ENCODE measurements at places on chromosomes 12 and 14.
A peak's percentile ranks its signal among the peaks of the same experiment; 100 is the strongest.

GRCh38 chr12:112238441-112238840 is 113.1 kb downstream of the TRAFD1 start:
- no peak for DNase-seq

- DNase-seq, result no peak
Observed at GRCh38 chr12:110533607-110534006, 31.5 kb downstream of the RAD9B start.

GRCh38 chr14:22494486-22495135 is 94.4 kb downstream of the DAD1 start:
- no peak for DNase-seq

GRCh38 chr12:92547420-92547819 is 155.4 kb upstream of the PLEKHG7 start:
- DNase-seq, result no peak

GRCh38 chr12:122951406-122951805 is 14.9 kb downstream of the ABCB9 start:
- DNase-seq, result peak; percentile 74

GRCh38 chr14:105474483-105475268 is at the start of gene CRIP2:
TSS of gene CRIP2 (plus strand) at chr14:105474821. CDS start at chr14:105474863, 42 bp downstream.
- peak; percentile 35 for DNase-seq

GRCh38 chr14:62138593-62138992 is 376.4 kb downstream of the SNAPC1 start:
- no peak for DNase-seq

DNA sequence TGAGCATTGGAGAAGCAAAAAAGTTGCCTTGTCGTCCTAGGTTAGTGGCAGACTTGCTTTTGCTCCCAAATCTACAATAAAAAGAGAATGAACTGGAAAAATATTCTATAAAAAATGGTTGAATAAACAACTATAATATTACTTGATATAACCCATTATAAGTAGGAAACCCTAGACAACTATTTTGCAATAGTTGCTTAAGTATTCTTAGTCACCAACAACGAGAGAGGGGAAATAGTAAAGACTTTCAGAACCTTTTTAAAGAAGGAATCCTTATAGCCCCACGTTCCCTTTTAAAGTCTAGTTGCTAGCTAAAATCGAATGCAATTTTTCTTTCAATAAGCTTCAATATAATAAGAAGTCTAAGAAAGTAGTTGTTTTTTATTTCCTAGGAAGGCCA is 17.5 kb downstream of the AQP6 start:
- DNase-seq, result peak; percentile 37

DNA sequence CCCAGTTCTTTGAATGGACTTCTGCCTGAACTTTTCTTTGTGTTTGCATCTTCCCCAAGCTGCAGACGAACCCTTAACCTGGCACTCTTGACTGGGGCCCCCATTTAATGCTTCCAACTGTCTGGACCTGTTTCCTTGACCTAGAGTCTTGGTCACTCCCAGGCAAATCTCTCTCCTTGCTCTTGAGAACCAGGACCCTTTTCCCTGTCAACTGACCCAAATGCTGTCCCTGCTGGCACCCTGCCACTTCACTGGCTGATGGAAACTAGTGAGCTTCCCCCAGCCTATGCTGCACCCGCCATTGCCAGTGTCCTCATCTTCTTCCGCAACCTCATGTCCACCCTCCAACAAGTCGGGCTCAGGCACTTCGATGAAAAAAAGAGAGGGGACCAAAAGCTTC is 79.5 kb downstream of the PRIMA1 start:
- DNase-seq, result no peak

DNA sequence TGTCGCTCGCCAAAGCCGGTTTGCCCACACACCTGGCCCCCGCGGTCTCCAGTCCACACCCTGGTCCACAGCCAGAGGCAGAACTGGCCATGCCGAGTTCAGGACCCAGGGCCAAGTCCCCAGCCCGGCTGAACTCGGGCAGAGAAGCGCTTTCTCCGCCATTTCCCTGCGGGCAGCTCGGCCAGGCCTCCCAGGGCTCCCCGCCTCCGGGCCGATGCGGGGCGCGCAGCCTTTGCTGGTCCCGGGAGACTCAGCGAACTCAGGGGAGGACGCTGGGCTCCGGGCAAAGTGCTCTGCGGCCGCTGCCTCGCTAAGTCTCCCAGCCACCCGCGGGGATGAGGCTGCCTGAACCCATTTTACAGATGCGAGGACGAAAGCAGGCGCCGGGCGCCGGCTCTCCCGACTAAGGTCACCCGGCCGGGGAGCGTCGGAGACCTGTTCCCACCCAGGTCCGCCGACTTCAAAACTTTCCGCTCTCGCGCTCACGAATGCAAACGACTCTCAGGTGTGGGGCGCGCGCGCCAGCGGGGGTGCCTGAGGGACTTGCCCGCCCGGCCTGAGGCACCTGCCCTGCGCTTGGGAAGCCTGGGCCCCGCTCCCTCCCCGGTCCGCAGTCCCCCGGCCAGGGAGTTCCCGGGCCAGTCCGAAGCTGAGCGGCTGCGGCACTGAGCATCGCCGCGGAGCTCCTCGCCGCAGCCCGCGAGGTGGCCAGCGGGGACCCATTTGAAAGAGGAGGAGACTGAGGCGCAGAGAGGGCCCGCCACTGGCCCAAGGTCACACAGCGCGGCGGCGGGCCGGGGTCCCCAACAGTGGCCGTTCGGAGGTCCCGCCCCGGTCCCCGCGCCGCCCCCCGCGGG is 627 bp downstream of the TESC start:
- no peak for DNase-seq

DNA sequence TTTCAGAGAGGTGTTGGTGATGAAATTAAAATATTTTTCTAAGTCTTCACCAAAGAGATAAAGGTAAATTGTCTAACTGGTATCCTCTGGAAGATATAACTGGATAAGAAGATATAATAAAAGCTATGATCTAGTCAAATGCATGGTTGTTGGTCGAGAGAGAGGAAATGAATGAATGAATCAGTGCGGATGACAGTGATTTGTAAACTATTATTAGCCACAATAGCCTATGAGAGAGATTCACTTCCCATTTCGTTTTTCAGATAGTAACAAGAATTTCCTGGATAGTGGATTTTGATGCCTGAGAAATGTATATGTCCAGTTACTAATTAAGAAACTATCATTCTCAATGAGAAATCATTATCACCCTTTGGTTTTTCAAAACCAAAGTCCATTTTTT is 63.1 kb downstream of the HEATR5A start:
- DNase-seq, result no peak

DNA sequence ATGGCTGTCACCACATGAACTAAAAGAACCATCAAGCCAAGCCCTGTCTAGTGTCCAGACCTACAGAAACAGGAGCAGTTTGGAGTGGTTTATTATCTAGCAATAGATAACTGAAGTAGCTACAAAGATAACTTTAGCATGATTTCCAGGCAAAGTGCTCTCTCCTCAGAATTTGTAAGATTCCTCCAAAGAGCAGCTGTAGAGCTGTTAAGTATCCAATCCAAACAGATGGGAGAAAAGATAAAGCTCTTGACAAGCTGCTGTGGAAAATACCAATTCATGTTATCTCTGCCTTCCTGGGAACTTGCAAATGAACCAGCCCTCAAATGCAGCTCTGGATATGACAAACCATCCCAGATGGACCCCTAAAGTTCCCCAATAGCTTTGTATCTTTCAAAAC is 78.9 kb upstream of the RESF1 start:
- no peak for DNase-seq

GRCh38 chr12:38662829-38663228 is 242.6 kb downstream of the CPNE8 start:
- no peak for DNase-seq

- DNase-seq, result no peak
Observed at GRCh38 chr14:39731912-39732311, 299.7 kb upstream of the FBXO33 start.

DNA sequence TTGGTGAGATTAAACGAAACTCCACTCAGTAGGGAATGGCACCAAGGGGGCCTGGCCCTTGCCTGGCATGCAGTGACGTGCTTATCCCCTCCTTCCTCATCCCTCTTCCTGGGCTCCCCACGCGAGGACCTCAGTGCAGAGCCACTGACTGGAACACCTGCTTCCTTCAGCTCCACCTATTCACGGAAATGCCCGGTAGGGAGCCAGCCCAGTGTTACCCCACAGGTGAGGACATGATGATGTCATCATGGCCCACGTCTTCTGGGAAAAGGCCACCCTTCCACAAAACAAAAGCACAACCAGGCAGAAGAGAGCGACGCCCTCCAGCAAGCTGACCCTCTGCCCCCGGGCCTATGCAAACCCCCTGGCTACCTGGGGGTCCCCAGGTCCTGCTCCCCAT is 42.1 kb downstream of the CCDC85C start:
- DNase-seq, result no peak

DNA sequence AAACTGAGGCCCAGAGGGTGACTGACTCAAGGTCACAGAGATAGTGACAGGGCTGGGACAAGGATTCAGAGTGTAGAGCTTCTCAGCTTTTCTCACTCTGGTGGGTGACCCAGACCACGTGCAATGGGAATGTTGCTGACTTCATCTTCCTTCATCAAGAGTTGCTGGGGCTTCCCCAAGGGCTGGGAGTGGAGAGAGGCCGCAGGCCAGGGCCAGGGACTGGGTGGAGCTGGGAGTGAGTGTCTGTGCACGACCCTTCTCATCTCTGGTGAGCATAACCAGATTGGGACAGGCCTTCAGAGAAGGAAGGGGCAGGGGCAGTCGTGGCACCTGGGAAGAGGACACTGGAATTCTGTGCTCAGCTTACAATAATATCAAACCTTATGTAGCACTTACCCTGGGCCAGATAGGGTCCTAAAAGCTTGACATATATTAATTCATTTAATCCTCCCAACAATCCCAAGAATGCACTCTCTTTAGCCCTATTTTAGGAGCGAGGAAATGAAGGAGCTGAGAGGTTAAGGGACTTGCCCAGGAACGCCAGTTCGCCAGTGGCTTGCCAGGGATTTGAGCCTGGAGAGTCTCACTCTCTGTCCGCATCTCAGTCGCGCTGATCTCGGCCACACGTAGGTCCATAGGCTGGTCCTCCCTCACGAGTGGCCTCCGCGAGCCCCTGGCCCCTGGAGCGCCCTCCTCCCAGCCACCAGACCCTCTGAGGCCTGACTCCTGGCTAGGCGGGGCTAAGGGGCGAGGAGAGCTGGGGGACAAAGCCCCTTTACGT is 15.8 kb downstream of the KRT18 start:
- DNase-seq, result no peak

DNA sequence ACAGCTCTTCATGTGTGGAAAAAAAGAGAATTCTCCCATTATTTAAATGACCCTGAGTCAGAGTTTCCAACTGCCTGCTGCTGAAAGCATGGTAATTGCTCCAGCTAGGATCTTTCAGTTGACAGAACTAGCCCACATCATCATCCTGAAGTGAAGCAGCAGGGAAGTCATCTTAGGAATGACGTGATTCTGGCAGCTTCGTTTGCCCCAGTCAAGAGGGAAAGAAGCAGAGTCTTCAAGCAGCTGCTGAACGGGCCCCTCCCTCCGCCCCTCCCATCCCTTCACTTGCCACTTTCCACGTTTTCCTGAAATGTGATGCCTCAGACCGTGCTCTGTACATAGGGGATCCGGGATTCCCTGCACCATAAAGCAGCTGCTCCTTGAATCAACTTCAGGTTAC is 455.0 kb upstream of the TMEM132C start:
- DNase-seq, result peak; percentile 88

DNA sequence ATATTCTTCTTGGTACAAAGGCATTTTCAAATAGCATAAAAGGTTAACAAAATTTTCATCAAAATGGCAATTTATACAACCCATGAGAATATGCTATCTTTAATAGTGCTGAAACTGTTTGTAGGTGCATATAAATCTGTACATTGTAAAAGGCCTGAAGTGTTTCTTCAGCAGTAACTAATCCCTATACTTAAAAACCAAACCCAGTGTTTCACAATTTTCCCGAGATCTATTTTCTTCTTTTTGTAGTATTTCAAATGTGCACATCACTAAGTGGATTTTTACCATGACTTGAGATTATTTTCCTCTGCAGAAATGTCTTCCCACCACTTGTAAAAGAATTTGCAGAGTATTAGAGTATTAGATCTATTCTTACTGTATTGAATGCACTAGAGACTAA is 76.5 kb downstream of the FERMT2 start:
- no peak for DNase-seq

GRCh38 chr12:90106568-90106967 is 397.9 kb upstream of the ATP2B1 start:
- DNase-seq, result peak; percentile 47

DNA sequence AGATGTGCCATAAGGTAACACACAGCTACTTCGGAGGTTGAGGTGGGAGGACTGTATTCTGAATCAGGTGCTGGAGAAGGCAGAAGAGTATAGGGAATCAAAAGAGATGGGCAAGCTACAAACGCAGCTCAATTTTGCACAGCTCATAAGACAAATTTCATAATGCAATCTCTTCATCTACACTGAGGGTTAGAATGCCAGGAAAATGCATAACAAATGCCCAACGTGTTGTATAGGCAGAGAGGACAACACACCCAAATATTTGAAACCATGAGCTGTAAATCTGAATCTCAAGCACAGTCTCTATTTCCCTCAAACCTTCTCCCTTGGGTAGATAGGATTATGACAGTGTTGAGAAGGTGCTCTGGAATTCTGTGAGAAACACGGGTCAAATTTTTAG is 263.1 kb upstream of the FOXN3 start:
- no peak for DNase-seq

- DNase-seq, result no peak
Observed at GRCh38 chr14:94050231-94050880, 24.2 kb downstream of the OTUB2 start.

- DNase-seq, result no peak
Observed at GRCh38 chr12:25257590-25258324, 7.0 kb upstream of the KRAS start.

GRCh38 chr12:106140223-106140986 is 1.7 kb upstream of the NUAK1 start:
- DNase-seq, result no peak

DNA sequence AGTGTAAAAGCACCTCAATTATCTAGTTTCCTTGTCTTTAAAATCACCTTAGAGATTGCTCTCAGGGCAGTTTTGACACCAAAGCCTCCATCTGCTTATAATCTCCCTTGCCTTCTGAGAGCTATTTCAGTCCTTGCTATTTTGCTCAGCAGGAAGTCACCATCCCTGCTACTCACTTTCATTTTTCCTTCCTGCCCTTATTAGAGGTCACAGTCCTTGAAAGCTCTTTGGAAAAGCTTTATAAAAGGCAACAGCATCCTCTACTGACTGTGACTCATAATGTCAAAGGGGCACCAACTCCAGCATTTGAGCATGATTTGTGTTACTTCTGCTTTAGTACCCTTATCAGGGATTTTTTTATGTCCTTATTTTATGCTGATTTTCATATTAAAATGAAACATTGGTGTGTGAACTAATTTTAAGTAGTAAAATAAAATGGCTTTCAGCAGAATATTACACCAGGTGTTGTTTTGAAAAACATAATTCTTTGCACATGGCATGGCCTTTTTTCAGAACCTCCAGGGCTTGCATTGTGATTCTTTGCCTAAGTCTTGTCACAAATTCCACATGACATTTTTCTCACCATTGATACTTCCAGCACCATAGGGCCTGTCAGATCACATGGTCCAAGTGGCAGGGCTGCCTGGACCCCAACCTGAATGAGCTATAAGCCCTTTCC is 213.0 kb downstream of the ADAMTS20 start:
- DNase-seq, result peak; percentile 86

DNA sequence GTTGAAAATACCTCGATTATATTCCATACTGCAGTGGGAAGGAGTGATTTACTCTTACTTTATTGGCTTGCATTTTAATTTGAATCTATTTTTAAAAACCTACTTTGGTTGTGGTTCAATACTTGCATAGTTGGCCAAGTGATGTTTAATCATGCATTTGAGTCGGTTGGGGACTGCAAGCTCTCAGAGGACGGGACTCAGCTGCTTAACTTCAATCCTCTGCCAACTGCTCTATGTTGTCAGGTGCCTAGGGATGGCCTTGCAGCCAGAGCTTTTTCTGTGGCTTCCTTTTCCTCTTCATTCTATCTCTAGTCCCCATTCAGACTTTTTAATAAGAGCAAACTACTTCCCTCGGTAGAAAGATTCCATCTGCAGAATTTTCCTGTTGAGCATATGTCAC is 53.4 kb upstream of the KRR1 start:
- no peak for DNase-seq

Data from LHCN-M2 (cell line).